D341Med (cell line): ENCODE measurements at places on chromosomes 3 and 15.

GRCh38 chr15:91376038-91376437 lies 276.0 kb downstream of the SV2B start:
- no peak for DNase-seq

DNA sequence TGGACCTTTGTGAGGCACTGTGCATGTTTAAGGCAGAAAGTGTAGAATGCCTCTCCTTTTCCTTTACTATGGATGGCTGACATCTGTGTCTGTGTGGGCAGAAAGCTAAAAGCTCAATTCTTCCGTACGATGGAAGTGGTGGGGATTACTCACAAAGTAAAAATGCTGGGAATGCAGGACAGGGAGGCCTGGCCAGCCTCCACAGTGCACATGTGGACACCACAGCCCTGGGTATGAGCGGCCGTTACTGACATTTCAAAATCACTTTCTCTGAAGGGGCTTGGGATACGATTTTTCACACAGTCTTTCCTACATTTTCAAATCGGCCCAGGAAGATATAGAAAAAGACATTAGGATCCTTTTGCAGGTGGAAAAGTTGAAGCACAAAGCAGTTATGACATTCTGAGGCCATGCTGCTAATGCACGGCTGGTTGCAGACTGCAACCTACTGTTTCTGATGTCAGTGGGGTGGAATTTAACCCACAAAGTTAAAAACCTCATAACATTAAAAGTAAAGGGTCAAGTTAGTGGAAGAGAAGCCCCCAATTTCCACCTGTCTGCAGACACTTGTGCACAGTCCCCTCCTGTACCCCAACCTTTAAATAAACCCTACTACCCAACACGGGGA lies 27.9 kb downstream of the EHD4 start:
- no peak for DNase-seq

GRCh38 chr15:77122576-77122975 lies 51.7 kb upstream of the TSPAN3 start:
- no peak for DNase-seq

GRCh38 chr3:179247289-179248015 lies 3.5 kb downstream of the KCNMB3 start:
- DNase-seq: no peak

DNA sequence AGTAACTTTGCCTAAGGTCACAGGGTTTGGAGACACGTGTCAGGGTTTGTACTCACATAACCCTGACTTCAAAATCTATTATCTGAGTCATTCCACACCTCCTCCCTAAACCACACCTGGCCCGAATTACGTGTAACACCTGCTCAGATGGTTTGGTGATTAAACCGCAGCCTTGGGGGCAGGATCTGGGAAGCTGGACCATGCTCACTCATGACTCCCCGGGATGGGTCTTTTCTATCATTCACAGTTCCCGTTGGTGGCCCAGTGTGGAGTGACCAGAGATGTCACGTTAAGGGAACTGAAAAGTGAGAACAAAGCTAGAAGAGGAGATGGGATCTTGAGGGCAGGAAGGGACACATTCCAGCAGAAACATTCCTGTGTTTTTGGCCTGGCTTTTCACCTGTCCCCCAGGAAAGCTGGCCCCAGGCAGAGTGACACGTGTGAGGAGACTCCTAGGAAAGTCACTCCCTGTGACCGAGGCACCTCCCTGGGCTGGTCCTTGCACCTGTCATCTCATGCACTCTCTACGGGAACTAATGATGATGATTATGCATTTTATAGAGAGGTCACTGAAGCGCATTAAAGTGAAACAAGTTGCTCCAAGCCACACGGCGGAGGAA lies 75.4 kb upstream of the POMGNT2 start:
- no peak for DNase-seq

DNA sequence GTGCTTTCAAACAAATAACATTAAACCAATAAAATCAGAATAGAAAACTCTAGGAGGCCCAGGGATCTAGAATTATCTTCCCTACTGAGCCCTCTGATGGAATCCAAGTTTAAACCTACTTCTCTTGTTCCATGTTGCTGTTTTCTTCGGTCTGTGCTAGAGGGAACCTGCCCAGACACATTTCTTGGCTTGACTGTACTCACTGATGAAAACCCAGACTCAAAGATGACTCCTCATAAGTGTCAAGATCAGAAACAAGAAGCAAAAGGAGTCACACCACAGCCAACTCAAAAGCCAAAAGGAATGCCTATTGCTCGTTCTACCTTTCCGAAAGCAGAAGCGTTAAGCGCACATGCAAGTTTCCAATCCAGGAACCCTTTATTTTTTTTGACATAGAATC lies 31.6 kb downstream of the SCAP start:
- no peak for DNase-seq

- no peak for DNase-seq
Measured at GRCh38 chr3:39102504-39103323, 4.7 kb downstream of the GORASP1 start.

DNA sequence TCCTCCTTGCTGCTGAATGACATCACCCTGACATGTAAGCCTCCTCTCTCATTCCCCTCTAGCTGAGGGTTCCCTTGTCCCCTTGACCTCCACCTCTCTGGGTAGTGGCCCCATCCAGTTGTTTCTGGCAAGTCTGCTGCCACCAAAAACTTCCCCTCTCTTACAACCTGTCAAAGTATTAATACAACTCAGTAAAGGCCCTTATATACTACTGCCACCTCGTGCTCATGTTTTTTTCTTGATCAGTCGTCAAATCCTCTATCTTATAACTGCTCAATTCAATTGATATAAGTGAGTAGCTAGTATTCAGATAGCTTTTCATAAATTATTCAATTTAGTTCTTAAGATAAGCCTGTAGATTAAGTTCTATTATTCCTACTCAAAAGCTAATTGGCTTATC lies 249.6 kb downstream of the MBNL1 start:
- DNase-seq: no peak

DNA sequence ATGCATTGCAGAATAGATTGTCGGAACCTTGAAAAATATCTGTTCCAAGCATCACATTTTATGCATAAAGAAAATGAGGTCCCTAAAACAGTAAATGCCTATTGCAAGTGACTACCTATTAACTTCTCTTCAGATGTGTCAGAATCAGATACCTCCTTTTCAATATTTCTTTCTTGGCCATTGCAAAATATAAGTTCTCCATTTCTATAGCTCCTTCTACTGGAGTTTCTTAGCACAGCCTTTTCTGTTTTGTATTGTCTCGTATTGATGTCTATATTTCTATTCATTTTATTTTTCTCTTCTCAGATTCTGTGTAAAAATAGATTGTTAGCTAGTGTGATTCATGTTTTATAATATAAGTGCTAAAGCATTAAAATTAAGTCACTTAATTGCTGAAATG lies 63.4 kb downstream of the PPARG start:
- no peak for DNase-seq

GRCh38 chr3:159791336-159791735 lies 197.3 kb upstream of the IL12A start:
- no peak for DNase-seq

- DNase-seq: no peak
Measured at GRCh38 chr3:196135693-196136639, 54.1 kb upstream of the TFRC start.

DNA sequence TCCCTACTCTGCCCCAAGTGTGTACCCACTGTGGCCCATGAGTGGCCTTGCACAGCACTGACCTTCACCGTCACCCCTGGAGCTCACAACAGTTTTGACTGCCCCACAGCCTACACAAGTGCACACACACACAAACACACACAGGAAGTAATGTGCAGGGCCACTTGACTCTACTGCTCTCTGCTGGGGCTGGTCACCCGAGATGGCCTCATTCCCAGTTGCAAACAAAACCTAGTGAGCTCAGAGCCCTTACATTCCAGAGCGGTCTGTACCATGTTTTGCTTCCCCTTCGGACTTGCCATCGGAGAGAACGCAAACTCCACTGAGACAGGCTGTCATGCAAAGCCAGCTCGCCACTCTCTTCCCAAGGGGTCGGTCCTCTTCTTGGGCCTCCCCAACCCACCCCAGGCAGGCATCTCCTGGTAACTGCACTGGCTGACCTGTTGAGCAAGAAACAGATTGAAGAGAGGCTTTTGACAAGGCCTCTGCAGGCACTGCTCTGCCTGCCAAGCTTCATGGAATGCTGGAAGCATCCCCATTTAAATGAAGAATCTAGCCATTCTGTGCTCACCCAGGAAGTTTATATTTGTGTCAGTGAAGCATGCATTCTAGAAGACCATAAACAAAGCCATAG lies 232.0 kb upstream of the IGF1R start:
- no peak for DNase-seq

DNA sequence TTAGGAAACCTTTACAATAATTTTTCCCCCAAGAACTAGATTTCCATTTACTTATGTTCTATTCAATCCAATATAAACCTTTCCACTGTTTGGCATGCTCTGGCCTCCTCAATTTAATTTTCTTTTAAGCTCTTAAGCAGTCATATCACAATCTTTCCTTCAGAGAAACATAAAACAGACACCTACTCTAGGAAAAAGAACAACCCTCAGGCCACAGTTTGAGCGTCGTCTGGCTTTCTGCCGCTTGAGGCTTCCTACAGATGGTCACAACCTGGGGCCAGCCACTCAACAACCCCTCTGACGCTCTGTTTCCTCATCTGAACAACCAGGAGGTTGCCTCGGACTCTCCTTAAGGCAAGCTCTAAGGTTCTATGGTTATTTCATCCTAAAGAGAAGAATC lies 143.3 kb downstream of the ADAMTS17 start:
- DNase-seq: no peak

- DNase-seq: no peak
Measured at GRCh38 chr15:98943601-98944151, 63.9 kb downstream of the PGPEP1L start.

DNA sequence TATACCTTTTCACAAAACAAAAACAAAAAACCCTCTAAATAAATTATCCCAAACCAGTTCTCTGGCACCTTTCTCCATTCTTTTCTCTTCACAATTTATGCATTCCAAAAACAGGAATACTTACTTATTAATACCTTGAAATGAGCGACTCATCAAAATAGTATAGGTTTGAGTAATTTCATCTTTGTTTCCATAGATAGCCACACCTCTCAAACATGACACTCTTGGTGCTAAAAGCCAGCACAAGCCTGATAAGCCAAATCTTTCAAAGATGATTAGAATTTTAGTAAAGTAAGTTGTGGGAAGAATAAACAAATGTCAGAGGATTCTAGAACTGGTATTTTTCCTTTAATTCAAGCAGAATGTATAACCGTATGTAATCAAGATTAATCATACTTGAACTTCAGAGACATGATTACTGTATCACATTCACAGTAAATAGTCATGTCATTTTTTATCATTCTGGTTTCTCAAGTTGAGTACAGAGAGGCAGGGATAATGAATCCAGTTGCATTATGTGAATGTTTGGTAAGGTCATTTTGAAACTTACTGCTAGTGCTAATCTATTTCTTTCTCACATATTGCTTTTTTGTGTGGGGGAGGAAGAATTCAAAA lies 12.1 kb upstream of the WDR5B start:
- no peak for DNase-seq
